Muscle of leg (tissue), 16 donors: ENCODE measurements at places on chromosomes 12 and 14. TPM values are rescaled to one million over a fixed set of nuclear protein-coding genes. Genes with fewer than 3 reads are reported as not detected.

DNA sequence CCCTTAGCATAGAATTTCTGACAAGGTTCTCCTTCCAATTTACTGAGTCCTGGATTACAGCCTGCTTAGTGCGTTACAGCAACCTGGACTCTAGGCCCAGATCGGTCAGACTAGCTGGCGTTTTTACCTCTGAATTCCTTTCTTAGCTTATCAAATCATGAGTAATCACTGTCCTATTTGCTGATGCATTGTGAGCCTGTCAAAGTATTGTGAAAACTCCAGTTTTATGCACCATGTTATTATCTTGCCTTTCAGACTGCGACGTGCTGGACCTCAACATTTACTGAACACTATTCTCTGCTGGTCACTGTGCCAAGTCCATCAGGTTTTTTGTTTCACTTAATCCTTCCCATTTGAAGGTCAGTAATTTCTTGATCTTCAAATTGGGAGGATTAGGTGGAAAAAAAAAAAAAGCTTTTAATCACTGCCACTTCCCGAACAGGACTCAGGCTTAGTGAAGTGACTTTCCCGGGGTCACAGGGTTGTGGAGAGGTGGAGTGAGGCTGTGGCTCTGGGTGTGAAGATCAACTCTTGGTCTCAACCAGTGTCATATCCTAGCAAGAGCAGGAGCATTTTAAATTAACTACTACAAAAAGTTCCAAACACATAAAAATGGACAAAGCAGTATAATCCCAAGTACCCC is 31.2 kb downstream of the FBXO21 start:
- DNase-seq = no peak

GRCh38 chr12:76123259-76124212 is 39.1 kb upstream of the NAP1L1 start:
- DNase-seq = no peak

Gene ZC2HC1C
- polyA plus RNA-seq = 1.8 TPM

DNA sequence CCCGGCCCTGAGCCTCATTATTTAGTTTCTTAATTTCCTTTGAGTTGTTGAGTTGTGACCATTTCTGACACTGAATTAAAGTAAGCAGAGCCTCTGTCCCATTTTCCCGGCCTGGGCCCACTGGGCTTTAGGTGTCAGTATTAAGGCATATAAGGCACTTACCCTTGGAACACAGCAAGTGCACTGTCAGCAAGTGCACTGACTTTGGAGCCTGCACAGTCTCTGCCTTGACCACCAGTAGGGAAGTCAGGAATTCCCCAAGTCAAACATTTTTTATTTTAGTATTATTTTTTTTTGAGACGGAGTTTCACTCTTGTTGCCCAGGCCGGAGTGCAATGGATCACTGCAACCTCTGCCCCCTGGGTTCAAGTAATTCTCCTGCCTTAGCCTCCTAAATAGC is 56.6 kb downstream of the MAX start:
- no peak for DNase-seq

DNA sequence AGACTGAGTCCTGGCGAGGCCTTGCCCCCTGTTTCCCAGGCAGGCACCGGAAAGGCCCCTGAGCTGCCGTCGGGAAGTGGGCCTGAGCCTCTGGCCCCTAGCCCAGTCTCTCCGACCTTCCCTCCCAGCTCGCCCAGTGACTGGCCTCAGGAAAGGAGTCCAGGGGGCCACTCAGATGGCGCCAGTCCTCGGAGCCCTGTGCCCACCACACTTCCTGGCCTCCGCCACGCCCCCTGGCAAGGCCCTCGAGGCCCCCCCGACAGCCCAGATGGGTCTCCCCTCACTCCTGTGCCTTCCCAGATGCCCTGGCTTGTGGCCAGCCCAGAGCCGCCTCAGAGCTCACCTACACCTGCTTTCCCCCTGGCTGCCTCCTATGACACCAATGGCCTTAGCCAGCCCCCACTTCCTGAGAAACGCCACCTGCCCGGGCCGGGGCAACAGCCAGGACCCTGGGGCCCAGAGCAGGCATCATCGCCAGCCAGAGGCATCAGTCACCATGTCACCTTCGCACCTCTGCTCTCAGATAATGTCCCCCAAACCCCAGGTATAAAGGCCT is 10.9 kb downstream of the TNS2 start:
- DNase-seq = peak; percentile 39

DNA sequence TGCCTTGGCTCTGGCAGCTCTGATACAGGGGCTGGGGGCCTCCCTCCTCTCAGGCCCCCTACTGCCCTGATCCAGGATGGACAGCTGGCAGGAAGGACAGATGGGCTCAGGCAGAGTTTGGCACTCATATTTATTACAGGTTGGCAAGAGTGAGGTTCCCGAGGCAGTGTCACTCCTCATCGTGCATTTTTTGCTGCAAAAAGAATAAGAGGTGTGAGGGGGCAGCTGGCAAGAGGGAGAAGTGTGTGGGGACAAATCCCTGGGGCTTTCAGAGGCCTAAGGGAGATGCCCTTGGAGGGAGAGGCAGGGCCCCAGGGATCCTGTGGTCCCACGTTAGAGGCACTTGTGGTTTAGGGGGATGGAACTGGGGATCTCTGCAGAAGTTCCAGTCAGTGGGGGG is 5.0 kb downstream of the CMTM5 start:
- DNase-seq = no peak

DNA sequence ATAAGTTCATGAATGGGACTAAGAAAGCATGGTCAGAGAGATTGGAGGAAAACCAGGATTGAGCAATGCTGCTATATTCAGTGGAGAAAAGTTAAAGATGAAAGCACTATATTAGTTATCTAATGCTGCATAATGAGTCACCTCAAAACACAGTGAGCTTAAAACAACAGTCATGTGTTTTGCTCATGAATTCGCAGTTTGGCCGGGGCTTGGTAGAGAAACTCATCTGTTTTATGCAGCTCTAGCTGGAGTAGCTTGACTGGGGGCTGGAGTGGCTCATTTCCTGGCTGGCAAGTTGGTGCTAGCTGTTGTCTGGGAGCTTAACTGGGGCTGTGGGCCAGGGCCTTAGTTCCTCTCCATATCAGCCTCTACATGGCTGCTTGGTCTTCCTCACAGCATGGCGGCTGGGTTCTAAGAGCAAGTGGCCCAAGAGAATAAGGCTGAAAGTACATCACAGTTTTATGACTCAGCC is 90.1 kb downstream of the ADCK1 start:
- DNase-seq = no peak

Gene OAS2
- polyA plus RNA-seq = 1.8 TPM

DNA sequence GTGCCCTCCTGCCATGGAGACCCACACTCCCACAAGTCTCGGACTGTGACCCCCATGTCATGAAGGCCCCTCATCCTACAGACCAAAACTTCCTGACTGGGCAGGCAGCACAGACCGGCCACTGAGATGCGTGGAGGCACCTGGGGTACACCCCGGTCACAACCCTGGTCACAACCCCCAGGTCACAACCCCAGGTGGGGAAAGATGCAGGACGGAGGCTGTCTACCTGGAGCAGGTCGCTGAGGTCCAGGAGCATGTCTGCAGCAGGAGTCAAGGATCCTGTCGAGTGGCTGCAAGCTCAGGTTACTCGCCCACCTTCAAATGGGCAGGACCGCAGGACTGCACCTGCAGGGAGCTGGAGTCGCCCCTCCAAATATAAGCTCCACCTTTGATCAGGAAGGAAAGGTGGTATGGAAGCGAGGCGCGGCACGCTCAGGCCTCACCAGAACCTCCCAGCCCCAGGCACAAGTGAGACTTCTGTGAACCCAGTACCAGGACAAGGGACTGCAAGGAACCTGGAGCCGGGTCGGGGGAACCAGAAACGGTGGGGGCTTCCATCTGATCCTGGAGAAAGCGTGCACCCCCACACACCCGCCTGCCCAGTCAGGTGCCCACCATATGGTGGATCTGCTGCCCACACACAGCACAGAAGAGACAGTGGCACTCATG is 8.1 kb downstream of the BTBD6 start:
- no peak for DNase-seq

DNA sequence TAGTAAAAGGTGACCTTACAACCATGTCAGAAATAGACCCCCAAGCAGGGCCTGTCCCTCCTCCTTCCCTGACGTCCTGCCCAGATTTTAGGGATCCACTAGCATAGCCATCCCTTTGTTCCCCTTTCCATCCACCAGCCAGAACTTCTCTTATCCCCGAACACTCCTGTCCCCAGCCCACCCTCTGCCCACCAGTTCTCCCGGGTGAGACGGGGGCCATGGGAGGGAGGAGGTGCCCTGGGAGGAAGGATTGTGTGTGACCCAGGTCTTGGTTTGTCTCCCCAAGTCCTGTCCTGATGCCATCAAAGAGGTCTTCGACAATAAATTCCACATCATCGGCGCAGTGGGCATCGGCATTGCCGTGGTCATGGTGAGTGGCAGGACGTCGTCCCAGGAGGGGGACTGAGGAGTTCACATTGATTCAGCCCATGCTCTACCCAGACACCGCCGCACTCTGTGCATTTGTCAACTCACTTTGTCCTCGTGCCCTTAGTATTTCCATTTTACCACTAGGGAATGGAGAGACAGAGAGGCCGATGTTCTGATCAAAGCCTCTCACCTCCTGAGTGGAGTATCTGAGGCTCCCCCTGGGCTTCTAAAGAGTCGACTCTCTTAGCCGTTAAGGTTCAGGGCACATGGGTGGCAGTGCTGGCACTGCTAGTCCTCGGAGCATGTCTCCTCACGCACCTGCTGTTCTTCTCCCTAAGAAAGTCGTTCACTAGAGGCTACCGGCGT is 35.9 kb downstream of the CD9 start:
- no peak for DNase-seq

Gene GOLT1B
- 39.0 TPM for polyA plus RNA-seq

Gene TIMM9
- polyA plus RNA-seq = 92.4 TPM

Gene LHX5
- not detected for polyA plus RNA-seq
